SHP77 (cell line): ENCODE measurements at places on chromosomes 7 and 10.

GRCh38 chr7:92904244-92905131 is 68.1 kb upstream of the CDK6 start:
- DNase-seq: no peak

- DNase-seq: no peak
Observed at GRCh38 chr10:47113907-47114500, 186.0 kb upstream of the GDF10 start.

- DNase-seq: peak; percentile 44
Observed at GRCh38 chr10:89414146-89414878, at the start of gene IFIT5. TSS of gene IFIT5 (plus strand) at chr10:89414568. CDS start at chr10:89414799, 231 bp downstream.

DNA sequence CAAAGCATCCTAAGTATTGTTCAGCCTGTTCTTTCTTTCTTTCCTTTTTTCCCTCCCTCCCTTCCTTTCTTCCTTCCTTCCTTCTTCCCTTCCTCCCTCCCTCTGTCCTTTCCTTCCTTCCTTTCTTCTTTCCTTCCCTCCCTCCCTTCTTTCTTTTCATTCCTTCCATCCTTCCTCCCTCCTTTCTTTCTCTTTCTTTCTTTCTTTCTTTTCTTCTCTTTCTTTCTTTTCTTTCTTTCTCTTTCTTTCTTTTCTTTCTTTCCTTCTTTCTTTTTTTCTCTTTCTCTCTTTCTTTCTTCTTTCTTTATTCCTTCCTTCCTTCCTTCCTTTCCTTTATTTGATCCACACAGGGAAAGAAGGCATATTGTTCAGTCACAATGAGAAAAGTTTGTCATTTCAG is 21.2 kb downstream of the PNLIP start:
- DNase-seq: no peak

- no peak for DNase-seq
Observed at GRCh38 chr10:17655009-17655408, 11.1 kb downstream of the STAM start.

DNA sequence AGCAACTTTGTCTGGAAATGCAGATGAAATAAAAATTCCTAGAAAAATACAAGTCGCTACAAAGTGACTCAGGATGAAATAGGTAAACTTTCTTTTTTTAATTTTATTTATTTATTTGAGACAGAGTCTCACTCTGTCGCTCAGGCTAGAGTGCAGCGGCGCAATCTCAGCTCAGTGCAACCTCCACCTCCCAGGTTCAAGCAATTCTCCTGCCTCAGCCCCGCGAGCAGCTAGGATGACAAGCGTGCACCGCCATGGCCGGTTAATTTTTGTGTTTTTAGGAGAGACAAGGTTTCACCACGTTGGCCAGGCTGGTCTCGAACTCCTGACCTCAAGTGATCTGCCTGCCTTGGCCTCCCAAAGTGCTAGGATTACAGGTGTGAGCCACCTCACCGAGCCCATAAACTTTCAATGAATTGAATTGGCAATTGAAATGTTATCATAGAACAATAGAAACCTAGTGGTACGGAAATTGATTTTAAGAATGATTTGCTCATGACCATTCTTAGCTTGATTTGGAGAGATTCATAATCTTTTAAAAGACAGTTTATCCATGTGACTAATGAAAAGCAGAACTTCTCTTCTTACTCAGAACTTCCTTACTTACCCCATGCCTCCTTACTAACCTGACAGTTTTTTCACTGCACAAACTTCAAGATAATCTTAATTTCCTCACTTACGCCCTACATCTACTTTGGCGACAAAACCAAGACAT is 161.7 kb downstream of the FAM107B start:
- no peak for DNase-seq

DNA sequence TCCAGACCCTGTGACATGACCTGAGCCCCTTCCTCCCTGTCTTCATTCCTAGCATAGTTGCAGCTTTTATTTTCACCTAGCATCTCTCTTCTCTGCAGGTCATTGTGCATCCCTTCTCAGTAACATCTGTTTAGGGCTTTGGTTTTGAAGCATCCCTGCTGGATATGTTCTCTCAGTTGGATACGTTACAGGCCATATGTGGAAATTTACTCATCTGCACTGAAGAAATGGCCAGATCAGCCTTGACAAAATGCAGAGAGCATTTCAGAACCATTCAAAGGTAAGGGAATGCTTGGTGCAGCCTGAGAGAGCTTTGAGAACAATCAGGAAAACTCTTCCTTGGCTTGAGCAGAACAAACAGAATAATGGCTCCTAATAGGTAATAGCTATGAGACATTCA is 647.0 kb downstream of the KCNMA1 start:
- DNase-seq: no peak

DNA sequence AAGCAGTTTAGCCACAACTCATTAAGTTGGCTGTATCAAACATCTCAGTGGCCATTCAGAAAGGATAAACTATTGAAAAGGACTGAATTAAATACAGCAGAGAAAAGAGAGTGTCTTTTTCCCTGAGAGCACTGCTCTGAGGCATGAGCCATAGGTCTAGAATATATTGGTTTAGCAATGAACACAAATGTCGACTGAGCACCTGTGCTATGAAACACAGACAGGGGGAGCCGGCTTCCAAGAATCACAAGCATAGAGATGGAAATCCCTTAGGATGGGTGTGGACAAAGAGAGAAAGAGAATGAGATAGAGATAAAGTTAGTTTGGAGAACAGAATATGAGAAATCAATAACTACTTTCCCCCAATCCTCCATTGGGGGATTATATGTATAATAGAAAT is 54.8 kb downstream of the DGKI start:
- DNase-seq: no peak

DNA sequence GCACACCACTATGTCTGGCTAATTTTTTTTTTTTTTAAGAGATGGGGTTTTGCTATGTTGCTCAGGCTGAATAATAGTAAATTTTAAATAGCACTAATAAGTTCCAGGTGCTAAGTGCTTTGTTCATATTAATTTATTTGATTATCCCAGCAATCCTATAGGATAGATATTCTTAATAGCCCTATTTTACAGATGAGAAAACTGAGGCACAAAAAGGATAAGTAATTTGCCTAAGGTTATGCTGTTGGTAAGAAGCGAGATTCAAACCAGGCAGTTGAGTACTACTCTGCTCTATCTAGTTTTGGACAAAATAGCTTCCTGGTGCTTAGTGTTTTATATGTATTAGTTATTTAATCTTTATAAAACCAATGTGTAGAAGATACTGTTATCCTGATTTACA is 72.5 kb upstream of the STRIP2 start:
- no peak for DNase-seq

- no peak for DNase-seq
Observed at GRCh38 chr7:125746510-125746909, 816.9 kb upstream of the POT1 start.

DNA sequence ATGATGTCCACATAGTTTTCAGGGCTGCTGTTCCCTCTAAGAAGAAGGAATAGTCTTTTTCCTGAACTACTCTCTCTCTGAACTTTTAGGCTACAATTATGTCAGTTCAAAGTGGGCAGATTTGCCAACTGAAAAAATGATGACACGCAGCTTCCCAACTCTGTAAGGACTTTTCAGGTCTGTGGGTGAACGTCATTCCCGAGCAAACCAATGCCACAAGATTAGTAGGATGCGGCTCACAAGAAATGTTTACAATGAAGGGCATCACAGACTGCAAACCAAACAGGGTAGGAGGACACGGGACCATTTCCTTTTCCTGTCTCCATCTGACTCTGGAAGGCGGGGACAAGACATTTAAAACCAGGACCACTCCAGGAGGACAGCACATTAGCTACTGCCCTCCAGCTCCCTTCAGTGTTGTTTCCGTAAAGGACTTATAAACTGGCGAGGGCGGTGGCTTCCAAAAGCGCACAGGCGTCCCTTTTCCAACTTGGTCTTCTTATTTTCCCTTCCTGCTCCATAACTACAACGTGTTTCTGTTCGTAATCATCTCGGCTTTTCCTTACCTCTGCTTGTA is 539 bp upstream of the MKLN1 start:
- peak; percentile 21 for DNase-seq

- no peak for DNase-seq
Observed at GRCh38 chr7:1539882-1540775, 9.6 kb downstream of the MAFK start.

DNA sequence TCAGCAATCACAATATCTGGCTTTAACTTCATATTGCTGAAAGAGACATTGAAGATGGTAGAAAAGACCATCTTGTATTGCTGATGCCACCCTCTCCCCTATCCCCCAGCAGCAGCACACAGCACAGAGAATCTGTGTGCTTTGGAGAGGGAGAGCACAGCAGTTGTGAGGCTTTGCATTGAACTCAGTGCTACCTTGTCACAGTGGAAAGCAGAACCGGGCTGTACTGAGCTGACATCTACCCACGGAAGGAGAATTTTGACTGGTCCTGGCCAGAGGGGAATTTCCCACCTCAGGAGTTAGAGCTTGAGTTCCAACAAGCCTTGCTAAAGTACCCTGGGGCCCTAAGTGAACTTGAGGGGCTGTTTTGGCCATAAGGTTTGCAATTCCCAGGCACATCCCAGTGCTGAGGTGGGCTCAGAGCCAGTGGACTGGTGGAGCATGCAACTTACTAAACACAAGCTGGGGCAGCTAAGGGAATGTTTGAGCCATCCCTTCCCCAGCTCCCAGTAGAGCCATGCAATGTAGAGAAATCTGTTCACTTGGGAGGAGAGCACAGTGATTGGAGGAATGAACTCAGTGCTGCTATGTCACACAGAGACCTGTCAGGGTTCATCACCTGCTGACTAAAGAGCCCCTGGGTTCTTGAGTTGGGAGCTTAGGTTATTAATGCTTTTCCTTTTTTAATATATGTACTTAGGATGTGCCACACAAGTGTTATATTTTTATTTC is 62.1 kb downstream of the OR13A1 start:
- no peak for DNase-seq

GRCh38 chr10:78755877-78756455 is 312.8 kb upstream of the ZMIZ1 start:
- no peak for DNase-seq

DNA sequence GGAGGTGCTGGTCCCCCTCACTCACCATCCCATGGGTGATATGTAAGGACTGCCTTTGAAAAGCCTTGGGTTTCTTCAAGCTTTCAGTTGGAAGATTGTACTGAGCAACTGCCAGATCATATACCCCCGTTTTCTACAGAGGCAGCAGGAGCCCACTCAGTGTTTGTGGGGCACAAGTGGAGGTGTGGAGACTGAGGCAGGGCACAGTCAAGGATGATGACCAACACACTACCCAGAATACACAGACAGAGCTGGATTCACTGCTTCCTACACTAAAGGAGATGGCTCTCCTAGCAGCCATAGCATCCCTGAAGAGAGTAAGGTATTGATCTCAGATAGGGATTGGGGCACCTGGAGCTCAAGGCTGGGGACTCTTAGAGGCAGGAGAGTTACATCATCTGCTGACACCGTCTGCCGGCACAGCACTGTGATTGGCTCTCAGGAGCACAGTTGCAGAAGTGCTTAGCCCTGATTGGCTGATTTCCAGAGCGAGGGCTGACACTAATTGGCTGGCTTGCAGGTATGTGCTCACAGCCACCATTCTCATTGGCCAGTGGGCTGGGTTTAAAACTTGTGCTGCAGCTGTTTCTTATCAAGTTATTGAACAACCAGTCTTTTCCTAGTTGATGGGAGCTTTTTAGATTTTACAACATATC is 77.9 kb upstream of the PFKP start:
- no peak for DNase-seq

DNA sequence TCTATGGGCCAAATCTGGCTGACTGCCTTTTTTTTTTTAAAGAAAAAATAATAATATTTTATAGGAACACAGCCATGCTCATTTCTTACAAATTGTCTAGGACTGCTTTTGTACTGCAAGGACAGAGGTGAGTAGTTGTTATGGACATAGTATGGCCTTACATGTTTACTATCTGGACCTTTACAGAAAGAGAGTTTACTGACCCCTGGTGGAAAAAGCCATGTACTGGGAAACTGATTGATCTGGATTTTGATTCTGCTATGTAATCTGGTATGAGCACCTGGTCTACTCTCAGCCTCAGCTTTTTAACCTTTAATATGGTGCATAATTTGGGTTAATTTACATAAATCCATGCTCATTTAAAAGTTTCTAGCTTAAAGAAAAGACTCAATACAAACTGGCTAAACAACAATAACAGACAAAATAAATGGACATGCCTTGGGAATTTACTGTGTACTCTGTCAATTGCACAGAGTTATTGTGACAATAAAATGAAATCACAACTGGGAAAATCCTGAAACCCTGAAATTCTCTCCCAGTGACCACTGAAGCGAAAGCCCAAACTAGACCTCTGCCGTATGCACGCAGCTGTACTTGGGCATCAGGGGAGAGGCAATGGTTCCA is 260.7 kb downstream of the BMPER start:
- peak; percentile 35 for DNase-seq

DNA sequence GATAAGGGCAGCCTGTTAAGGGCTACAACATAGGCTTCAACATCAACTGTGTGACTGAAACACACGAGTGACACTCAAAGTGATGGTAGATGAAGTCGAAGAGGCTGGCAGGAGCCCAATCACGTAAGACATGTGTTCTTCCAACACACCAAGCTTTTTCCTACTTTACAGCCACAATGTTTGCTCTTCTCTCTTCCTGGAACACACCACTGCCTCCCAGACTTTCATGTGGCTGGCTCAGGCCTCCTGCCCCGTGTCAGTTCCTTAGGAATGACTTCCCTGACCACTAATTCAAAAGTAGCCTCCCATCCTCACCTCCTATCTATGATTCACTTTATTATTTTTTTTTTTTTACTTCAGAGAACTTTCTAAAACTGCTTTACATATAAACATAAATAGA is 209.2 kb downstream of the GPAM start:
- DNase-seq: no peak

- DNase-seq: no peak
Observed at GRCh38 chr7:86968618-86969017, 90.8 kb downstream of the ELAPOR2 start.

DNA sequence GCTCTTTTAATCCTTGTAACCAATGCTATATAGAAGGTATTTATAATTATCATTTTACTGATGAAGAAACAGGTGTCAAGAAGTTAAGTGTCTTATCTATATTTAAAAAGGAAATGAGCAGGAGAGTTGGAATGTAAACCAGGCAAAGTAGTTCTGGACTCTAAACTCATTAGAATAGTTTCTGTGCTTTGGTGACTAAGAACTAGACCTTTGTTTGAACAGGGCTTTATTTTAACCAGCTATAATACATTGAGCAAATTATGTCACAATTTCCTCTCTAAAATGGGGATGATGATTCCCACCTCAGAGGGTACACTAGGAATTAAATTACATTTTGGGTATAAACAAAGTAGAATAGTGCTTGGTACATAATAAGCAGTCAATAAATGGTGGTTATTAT is 236.0 kb downstream of the MAGI2 start:
- DNase-seq: no peak

DNA sequence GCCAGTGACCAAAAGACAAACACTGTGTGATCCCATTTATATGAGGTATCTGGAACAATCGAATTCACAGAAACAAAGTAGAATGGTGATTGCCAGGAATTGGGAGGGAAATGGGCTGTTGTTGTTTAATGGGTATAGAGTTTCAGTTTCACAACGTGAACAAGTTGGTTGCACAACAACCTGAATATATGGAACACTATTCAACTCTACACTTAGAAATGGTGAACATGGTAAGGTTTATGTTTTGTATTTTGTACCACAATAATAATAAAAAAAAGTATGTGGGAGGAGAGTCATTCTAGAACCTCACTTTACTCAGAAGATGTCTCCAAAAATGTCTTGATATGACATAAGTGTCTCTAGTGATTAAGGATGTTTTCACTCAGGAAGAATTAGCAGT is 85.2 kb upstream of the SGCE start:
- no peak for DNase-seq
